Mesendoderm (in vitro differentiated cells): ENCODE measurements at places on chromosomes 16 and 17.

DNA sequence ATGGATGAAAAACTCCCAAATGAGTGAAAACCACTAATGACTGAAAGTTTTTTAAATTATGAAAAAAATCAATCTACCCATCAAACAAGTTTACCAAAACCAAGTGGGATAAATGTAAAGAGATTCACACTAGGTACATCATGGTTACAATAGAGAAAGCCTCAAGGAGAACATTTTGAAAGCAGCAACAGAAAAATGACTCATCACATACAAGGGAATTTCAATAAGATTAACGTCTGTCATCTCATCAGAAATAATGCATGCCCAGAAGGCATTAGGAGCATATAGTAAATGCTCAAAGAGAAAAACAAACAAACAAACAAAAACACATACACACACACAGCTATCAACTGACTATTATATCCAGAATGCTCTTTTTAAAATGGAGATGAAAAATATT, 261.8 kb upstream of the KIF2B start:
- DNase-seq, result peak; percentile 8

DNA sequence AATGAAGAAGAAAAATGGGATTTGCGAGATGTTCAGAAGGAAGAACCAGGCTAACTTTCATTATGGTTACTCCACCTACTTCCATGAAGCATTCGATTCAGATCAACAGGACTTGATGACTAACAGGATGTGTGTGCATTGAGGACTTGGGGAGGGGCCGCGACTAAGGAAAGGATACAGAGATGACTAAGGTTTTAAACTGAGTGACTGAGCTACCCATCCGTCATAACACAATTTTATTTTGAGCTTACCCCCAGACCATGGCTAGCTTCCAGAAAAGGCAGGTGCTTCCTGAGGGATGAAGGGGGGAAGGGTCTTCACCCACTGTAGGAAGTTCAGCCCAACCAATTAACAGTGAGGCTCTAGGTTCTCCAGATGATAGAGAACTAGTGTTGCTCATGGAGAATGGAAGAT, 2.5 kb upstream of the CDYL2 start:
- no peak for DNase-seq

DNA sequence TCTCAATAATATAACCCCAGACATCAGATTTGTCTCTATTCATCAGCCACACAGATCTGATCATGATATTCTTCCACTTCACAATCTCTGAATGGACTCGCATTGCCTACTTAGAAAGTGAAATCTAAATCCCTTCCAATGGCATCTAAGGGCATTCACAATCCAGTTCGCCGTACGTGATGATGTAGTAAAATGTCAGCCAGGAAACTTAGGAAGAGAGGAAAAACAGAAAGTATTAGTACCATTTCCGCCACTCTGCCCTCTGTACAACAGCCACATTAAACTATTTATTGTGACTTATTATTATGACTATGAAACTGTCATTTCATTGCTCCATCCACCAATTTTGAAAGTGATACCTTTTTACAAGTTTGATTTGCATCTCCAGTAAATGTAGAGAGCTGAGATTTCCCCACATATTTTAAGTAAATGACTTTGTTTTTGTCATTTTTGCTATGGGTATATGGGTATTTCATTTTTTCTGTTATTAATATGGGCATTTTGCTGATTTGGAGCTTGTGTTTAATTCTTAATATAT, 69.4 kb upstream of the SMIM36 start:
- DNase-seq, result no peak

DNA sequence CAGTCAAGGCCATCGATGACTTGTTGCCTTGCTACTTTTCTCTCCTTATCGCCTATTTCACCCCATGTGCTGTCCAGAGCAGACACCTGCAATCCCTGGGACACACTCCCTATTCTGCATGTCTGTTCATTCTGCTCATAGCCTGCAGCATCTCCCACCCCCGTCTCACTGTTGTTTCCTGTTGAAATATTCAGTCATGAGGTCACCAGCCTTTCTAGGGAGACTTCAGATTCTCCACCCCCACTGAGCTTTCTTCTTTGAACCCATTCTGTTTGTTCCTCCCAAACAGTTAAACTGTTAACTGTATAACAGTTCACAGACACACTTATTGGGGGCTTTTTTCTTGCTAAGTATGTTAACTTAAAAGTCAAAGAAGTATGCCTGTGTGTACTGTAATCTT, 94.4 kb downstream of the AATF start:
- peak; percentile 44 for DNase-seq

DNA sequence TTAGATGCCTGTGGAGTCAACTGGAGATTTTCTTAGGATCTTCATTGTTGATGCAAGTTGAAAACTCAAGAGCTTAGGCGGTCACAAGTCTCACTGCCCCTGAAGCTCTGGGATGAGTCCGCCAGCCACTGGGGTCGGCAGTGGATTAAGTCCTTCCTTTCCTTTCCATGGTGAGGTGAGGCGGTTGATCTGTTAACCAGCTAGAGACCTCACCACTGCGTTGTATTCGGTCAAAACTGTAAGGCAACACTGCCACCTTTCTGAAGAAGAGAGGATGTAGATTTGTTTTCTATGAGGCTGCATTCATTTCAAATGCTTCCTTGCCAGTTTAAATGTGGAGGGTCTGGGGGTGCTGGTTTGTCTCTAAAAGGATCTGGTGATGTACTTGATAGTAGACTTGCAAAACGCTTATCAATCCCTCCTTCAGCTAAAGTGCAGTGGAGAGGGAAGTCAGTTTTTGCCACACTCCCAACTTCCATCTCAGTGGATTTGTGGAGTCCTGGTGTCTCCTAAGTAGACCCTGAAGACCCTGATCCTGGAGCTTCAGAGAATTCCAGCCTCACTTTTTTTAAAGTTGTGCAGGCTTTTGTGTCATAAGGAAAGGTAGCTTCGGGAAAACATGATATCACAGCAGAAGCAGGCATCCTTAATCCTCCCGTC, 1.7 kb downstream of the MYOCD start:
- DNase-seq, result peak; percentile 96

DNA sequence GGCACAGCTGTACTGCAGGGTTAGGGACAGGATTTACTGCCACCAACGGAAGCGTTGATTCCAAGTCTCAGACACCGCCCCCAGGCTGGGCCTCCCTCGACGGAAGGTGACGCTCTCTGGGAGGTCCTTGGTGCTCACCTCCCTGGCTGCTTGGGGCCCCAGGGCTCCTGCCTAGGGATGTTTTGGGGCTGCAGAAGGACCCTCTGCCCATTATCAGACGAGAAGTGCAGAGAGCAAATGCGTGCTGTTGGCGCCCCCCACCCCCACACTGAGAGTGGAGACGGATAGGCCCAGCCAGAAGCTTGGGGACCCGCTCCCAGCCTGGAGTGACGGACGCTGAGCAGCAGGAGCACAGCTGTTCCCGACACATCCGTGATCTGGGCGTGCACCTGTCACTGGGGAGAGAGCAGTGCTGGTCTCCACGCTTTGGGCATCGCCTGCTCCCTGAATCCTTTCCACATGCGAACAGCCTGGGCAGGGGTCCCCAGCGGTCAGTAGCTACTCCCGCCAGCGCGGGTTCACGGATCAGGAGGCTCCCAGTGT, 5.1 kb upstream of the SOX8 start:
- DNase-seq, result no peak

- no peak for DNase-seq
Measured at GRCh38 chr17:5986644-5987043, 83.5 kb upstream of the WSCD1 start.

- peak; percentile 45 for DNase-seq
Measured at GRCh38 chr17:50564916-50565315, 4.4 kb downstream of the CACNA1G start.

- no peak for DNase-seq
Measured at GRCh38 chr17:47095268-47095667, 93.8 kb downstream of the CDC27 start.

GRCh38 chr16:54062361-54063278, 224.0 kb downstream of the IRX3 start:
- peak; percentile 79 for DNase-seq

DNA sequence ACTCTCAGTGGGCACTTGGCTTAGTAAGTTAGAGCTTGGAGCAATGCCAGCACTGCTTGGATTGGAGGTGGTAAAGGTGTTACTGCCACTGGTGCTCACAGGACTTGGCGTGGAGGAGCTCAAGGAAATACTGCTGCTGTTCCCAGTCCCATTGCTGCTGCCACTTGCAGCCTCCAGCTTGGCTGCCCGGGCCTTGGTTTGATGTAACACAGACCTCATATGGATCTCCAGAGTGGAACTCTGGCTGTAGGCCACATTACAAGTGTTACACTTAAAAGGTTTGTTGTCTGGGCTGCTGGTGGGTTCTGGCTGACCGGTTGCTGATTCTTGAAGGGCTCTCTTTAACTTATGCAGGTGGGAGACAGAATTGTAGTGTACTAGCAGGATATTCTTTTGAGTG, 250.3 kb downstream of the ZFHX3 start:
- no peak for DNase-seq

DNA sequence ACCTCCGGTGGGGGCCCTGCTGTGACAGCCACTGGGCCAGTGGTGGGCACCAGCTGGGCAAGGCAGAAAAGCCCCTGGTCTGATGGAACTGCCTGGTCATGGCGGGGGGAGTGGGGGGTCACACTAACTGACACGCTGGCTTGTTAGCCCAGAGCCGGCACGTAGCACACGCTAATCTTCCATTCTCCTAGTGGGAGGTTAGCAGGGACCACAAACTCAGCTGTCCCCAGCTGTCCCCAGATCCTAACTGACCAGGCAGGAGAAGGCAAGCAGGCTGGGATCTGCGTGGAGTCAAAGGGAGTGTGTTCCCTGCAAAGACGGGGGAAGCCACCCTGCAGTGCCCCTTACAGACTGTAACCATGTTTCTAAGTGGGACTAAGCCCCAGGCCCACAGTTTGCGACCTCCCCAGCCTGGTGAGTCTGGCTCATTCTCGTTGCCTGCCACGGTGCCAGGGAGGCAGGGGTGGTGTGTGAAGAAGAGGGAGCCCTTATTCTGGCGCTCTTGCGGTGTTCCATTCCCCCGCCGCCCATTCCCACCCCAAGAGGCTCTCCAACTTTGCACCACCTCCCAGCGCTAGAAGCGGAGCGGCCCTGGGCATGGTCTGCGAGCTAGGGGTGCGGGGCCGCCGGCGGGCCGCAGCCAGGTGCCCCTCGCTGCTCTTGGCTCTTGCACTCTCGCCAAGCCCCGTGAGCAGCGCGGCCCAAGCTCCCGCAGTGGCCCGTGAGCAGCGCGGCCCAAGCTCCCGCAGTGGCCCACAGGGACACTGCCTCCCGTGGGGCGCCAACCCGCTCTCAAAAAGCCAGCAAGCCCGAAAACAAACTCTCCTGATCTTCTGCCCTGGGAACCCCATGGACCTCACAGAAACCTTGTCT, 12.1 kb upstream of the ZNF423 start:
- DNase-seq, result no peak

DNA sequence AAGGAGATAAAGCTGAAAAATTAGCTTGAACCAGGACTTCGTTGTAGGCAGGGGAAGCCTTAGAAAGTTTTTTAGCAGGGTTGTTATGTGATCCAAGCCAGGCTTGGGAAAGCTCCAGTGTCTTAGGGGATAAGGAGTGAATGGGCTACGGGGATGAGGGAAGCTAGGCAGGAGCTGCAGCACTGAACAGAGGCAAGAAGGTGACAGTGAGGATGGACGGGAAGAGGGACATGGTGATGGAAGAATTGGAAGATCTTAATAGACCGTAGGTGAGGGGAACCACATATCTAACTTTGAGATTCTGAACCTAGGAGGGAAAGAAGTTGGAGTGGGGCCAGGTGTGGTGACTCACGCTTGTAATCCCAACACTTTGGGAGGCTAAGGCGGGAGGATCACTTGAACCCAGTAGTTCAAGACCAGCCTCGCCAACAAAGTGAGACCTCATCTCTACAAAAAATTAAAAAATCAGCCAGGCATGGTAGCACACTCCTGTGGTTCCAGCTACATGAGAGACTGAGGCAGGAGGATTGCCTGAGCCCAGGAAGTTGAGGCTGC, 3.2 kb downstream of the RHBDL3 start:
- DNase-seq, result no peak

- no peak for DNase-seq
Measured at GRCh38 chr17:50359005-50359699, 13.2 kb downstream of the XYLT2 start.

- no peak for DNase-seq
Measured at GRCh38 chr16:82329504-82330192, 159.6 kb upstream of the MPHOSPH6 start.

GRCh38 chr17:5516060-5516792, 29.9 kb downstream of the MIS12 start:
- DNase-seq, result peak; percentile 78

DNA sequence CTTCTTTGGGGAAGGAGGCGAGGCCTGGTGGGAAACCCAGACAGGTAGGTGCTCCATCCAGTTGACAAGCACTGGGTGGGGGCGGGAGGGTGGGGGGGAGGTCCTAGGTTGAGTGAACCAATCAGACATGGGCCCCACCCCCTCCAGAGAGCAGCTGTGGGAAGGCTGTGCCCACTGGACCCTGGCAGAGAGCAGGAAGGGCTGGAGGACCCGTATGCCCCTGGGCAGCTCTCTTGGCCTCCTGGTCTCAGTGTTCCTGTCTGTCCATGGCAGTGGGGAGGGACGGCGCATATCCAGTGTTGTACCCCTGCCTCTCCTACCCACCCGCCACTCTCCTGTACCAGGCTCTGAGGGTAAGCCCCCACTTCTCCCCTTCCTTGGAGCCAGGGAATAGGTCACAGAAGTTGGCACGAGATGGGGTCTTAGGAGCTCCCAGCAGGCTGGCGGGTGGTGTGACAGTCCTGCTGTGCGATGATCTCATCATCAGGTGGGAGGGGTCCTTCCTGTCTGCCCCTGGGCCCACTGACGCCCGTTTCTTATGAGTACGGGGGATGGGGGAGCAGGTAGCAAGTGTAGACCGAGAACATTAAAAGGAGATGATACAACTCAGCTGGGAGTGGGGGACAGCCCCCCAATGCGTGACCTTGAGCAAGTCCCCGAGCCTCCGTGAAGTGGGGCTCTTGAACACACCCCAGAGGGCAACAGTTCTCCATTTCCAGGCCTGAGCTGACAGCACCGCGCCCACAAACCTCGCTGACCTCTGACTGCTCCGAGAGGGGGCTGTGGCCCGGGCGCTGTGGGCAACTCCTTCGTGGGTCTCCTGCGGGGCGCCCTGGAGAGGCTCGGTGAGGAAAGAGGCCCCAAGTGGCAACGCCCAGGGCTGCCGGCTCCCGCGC, 1.2 kb upstream of the ZFPM1 start:
- no peak for DNase-seq

- no peak for DNase-seq
Measured at GRCh38 chr16:11171448-11171709, 84.6 kb downstream of the SOCS1 start.

DNA sequence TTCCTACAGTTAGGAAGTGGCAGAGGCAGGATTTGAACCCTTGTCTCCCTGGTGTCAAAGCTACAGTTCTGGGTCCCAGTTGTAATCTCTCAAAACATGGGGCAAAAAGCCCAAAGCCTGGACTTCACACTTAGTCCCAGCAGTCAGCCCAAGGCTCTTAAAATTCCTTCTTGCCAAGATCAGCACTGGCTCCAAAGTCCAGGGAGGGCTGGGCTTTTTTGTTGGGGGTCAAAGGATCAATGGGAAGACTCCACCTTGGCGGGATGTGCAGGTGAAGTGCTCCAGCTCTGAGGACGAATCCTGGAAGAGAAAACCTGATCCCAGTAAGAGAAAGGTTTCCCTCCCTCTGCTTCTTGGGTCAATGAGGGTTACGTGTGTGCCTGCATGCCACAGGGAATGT, 195.5 kb downstream of the HAPSTR1 start:
- DNase-seq, result peak; percentile 57

- DNase-seq, result peak; percentile 87
Measured at GRCh38 chr17:40075201-40075941, 12.6 kb downstream of the THRA start.

- DNase-seq, result no peak
Measured at GRCh38 chr17:3782751-3783150, 18.2 kb downstream of the ITGAE start.
